ENCODE measurements at places on chromosomes 7 and 10.
A peak's percentile ranks its signal among the peaks of the same experiment; 100 is the strongest.

DNA sequence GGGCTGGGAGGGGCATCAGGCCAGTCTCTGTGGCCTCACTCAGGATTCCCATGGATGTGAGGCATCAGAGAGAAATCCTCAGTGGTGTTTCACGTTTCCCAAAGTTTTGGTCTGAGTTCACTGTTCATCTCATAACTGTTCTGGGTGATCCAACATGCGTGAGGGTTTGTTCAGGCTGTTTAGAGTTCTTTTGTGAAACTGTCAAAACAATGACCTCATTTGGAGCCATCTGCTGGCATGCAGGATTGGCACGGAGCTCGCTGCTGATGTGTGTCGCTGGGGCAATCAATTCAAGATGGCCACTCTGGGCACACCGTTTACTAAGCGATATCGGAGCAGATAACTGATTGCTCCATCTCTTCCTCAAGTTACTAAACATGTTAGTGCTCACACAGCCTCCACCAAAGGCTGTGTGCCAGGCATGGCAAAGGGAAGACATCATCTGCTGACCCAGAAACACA, 365.6 kb downstream of the WDR11 start:
- no peak for DNase-seq

DNA sequence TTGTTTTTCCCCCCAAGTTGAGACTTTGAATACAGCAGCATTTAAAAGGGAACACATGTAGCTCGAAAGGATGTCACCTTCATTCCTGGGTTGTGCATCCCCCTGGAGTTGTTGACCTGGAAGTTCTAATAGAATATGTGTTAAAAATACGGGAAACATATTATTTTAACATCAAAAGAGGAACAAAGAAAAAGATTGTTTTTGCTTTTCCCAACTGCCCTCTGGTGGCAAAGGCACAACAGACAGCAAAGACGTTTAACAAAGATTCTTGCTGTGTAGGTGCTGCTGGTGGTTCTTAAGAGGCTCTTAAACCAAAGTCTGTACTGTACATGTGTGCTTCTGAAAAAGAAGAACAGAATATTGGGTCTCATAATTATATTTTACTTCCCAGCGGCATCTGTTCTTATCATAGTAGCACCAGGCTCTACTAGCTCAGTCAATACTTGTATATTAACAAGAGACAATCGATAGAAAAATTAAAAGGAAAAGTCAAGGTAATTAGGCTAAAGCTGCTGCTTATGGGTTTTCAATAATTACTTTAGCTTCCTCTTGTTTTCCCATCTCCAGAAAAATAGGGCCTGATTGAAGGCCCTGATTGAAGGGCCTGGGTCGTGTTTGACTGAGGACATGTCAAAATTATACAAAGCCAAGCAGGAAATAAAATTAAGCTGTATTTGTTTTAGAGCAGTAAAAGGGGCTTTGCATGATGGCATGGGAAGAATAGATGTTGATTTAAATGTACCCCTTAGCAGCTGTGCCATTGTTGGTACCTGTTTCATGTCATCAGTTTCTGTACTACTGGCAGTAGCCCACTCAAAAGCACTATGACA, 384.2 kb upstream of the LRGUK start:
- DNase-seq, result peak; percentile 38

DNA sequence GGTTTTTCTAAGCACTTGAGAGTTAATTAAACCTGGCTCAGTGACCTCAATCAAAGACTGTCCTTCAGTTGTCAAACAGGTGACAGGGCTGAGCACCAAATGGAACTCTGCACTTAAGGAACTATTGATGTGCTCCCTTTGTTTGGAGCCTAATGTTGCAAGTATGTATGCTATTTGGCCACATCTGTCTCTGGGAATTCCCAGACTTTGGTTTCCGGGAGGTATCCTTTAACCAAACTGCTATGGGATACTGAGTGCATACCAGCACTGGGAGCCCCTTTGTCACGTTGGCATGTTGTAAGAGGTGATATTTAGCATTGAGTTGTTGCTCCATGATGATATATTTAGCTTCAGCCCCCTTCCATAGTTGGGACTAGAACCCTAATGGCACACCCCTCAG, 25.2 kb downstream of the ASZ1 start:
- peak; percentile 2 for DNase-seq

GRCh38 chr7:74061840-74062539, 21.6 kb upstream of the LIMK1 start:
- DNase-seq, result peak; percentile 90

- no peak for DNase-seq
Observed at GRCh38 chr7:132815696-132816311, 239.5 kb upstream of the PLXNA4 start.

DNA sequence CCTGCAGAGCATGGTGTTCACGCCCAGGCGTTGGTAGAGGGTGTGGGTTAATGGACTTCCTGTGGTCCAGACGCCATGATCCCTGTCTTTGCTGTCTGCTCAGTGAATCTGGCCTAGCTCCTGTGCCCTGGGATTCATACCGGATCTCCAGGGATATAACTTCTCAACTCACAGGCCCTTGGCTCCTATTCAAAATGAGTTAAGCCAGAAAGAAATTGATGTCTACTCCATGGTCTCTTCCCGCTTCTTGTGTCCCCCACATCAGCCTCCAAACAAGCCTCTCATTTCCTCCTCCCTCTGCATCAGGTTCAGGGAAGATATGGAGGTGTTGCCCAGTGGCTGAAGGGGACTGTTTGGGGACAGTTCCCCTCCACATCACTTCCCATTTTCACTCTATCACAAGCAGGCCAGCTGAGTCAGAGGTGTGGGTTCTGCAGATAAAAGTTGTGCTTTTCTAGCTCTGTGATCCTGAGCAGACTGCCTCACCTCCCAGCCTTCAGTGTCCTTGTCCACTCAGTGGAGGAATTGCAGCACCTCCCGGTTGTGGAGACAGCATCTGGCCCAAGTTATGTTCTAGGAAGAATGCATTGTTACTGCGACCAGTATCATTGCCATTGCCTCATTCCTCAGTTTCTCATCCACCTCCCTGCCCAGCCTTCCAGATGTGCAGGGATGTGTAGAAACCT, 22.5 kb downstream of the AKR1E2 start:
- DNase-seq, result no peak

- DNase-seq, result no peak
Observed at GRCh38 chr10:14806318-14806717, 31.5 kb downstream of the CDNF start.

DNA sequence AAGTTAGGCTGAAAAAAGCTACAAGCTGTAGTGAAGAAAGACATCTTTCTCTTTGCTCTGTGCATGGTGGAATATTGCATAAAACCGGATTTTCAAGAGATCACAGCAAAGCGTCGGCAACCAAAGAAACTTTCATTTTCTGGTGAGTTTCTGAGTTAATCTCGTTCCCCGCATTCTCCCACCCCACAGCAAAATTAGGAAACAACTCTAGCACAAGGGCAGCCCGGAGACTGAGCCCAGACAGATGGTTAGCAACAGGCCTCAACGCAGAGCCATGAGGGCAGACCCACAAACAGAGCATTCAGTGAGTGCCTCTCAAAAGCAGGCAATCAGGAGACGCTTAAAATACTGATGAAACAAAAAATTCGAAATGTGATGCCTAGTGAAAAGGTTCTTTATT, 396.1 kb upstream of the KLF6 start:
- DNase-seq, result peak; percentile 19

DNA sequence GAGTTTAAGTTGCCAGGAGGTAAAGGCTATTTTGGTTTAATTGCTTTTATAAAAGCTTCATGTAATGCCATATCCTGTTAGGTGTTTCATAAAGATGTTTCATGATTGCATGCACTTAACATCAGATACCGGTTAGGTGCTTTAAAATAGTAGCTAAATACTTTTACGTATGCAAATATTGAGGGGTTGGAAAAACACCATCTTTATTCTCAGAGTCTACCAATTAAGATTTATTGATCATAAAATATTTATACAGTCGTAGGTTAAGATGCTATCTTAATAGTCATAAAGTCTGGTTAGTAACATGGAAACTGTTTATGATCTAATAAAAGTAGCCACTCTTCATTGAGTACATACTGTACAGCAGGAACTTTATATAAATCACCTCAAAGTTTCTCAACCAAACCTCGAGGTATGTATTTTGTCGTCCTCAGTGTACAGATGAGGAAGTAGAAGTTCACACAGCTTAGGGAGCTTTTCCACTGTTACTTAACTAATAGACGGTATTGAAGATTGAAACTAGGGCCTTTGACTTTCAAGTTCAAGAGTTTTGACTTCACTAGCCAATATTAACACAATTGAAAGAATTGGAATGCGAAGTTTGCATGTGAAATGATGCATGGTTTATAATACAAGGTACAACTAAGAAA, 897.1 kb downstream of the GATA3 start:
- no peak for DNase-seq

DNA sequence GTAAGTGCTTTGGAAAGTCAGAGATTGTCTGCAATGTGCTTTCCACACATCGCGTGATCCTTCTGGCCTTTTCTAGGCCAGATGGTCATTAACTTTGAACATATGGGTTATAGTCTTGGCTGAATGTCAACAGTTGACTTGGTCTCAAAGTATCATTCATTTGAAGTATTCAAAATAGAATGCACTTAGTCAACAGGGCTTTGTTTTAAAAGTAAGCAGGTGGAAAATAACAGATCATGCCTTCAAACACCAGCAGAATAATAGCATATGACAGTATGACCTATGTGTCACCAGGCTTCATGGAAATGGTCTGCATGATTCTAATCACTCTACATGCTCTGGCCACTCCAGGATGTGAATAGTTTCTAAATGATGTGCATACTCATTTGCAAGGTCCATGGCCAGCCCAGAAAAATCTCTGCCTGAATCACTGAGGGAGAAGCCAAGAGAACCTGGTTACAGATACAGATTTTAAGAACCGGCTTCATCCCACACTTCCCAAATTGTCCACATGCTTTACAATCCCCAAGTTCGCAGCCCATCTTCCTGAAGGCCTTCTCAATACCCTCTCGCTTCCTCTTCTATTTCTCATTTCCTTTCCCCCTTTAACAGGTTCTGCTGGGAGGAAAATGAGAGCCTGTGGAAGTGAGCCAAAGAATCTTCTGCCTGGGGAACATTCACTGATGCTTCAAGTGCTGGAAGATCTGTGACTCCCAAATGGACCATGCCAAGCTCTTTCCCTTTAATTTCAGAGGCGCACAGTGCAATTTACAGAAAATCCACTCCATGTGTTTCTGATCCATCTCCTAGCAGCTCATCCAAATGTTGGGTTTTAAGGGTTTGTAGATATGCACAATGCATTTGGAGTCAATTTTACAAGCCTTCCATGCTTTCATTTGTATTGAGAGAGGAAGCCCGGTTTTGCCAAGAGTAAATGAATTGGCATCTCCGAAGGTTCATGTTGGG, 122.8 kb upstream of the GDF10 start:
- DNase-seq, result peak; percentile 70

All from ELR (cell line).